NCI-H1092 (cell line): ENCODE measurements at places on chromosomes 12 and 14.

DNA sequence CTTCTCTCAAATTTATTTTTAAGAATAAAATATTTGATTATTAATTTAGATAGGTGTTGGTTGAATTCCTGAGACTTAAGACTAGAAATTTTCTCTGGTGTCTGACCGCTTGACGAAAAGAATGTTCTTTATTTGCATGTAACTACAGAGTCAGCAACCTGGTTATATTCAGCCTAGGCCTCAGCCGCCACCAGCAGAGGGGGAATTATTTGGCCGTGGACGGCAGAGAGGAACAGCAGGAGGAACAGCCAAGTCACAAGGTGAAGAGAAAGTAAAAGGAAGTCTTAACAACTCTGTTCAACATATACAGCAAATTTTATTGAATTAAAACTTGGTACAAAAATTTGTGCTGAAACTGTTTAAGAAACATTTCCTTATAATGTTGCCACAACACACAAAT lies 5.2 kb downstream of the PIWIL1 start:
- DNase-seq = no peak

GRCh38 chr12:89355243-89356068 lies 3.2 kb upstream of the DUSP6 start:
- no peak for DNase-seq

- no peak for DNase-seq
These were observed 14.3 kb downstream of the HDAC7 start for GRCh38 chr12:47805417-47805816.

GRCh38 chr14:68557648-68558047 lies 235.2 kb downstream of the ZFP36L1 start:
- no peak for DNase-seq

GRCh38 chr14:69010648-69011047 lies 31.5 kb upstream of the ACTN1 start:
- no peak for DNase-seq

- DNase-seq = no peak
These were observed 95.5 kb upstream of the GARIN6 start for GRCh38 chr12:99552022-99552421.
